Stimulated activated CD4-positive, alpha-beta T cell treated with anti-CD3 and anti-CD28 coated beads, TNF-alpha, amount 100 ng/mL, for 4 hours (primary cell): ENCODE measurements at places on chromosomes 6 and 20.

- DNase-seq = no peak
Measured at GRCh38 chr20:17507032-17507431, 24.1 kb downstream of the BFSP1 start.

DNA sequence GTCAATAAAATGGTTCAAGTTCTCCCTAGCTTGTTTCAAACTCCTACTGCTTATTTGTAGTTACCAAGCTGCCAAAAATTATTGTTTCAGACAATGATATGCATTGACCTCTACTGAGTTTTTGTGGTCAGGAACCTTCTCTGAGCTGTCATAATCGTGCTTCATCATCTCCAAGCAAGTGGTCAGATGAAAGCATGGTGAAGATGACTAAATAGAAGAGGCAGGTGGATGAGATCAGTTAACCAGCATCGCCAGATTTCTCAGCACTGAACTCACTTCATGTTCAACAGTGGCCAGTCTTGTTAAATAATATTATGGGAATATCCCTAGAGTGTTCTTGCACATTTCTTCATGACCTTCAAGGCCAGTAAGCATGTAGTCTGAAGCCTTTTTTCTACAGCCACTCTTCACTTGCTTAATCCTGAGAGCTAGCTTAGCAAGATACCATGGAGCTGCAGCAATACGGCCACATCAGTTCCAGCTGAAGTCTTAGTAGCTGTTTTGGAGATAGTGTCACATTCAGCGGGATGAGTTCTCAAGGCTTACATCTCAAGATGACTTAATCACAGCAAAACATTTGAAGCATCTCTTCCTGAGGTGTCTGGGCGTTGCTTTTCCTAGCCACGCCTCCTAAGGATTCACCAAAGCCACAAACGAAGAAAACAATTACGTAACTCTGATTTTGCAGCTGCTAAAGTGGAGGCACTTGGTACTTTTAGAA, 101.6 kb upstream of the TMEM30A start:
- DNase-seq = no peak

DNA sequence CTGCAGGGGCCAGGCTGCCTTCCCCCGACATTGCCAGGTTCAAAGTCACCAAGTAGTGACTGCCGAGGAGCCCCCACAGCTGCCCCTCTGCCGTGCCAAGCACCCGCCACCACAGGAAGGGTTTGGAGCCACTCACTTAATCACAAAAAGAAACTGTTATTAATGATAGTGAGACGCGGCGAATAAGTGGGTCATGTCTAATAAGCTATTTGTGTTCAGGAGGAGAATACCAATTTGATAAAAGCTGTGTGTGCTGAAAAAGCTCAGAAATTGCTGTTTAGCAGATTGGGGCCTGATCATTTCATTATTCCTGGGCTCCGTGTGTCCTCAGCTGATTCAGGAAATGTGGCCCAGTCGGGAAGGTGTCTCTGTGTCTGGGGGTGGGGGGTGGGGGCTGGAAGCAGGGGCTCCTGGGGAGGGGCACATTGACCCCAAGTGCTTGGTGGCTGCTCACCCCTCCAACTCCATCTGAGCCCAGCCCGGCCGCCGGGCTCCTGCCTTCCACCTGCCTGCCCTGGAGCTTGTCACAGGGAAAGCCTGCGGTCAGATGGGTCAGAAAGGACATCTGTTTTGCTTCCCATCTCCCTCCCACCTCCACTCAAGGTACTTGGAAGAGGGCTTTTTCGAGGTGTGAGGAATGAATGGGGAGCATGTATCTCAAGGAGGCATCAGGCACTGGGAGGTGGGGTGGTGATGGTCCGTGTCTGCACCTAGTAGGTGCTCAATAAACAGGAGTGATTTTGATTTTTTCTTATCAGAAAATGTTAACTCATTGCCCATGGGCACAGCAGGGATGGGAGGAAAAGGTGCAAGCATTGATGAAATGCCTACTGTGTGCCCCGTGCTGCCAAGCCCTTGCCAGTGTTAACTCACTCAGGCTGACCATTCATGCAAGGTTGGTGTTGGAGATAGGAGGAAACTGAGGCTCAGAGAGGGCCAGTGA, 3.0 kb downstream of the VSTM2L start:
- no peak for DNase-seq

DNA sequence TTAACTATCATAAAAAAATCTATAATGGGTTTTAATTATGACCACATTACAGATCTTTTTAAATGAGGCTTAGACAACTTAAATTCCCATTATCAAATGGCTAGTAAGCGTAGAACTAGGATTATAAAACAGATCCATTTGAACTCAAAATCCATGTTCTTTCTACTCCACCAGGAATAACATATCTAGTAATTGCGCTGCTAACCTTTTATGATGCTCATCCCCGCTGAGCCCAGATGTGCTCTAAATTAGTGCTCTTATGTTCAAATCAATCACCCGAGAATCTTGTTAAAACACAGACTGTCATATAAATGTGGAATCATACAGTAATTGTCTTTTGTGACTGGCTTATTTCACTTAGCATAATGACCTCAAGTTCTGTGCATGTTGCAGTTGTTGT, 903.1 kb downstream of the PHF3 start:
- no peak for DNase-seq

- no peak for DNase-seq
Measured at GRCh38 chr6:162074641-162075275, 652.8 kb downstream of the PRKN start.

- no peak for DNase-seq
Measured at GRCh38 chr6:78438135-78438534, 429.2 kb upstream of the IRAK1BP1 start.
